NCI-H460 (cell line): ENCODE measurements at places on chromosomes 2 and 18.
A peak's percentile ranks its signal among the peaks of the same experiment; 100 is the strongest.

- DNase-seq, result peak; percentile 18
These were observed 376.1 kb downstream of the XIRP2 start for GRCh38 chr2:167264380-167264779.

DNA sequence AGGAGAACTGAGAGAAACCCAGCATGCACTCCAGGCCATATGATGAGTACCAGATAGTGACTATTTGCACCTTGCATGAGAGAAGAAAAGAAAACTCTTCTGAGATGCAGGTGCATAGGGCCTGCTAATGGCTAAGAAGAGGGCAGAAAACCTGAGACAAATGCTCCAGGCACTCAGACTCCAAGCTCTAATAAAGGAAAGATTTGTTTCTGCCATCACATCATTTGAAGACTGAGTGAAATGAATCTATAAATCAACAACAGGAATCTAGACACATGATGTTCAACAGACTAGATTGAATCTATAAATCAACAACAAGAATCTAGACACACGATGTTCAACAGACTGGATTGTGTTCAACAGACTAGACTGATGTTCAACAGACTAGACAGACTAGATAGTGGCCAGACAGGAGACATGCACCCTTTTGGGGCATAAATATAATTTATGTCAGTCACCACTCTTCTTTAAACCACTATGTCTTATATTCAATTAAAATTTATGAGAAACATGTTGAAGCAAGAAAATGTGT lies 482.7 kb upstream of the UBE2E3 start:
- DNase-seq, result no peak

DNA sequence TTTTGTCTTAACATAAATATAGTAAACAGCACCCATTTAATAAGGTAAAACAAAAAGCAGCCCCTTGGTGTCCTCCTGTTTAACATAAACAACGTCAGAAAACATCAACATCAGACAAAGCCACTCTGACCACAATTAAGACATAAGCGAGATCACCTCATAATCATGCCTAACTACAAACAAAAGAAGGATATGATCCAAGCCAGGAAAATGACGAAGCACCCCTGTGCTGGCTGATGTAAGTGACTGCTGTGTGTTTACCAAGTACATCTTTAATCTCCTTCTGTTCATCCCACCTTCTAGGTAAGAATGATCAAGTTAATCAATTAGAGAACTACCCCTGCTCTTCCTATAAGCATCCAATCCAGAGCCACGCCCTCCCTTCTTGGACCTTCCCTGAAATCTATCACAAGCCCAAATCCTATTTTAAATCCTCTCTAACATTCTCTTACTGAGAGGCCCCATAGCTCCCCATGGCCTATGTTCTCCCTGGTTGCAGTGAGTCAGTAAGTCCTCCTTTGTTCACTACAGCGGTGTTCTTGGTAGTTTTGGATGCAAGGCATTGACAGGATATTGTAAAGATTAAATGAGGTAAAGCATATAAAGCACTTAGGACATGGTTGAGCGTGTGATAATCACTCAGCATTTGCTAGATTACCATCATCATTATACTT lies 424.2 kb downstream of the TSN start:
- no peak for DNase-seq

GRCh38 chr2:45119855-45120254 lies 110.6 kb upstream of the SIX2 start:
- no peak for DNase-seq

- no peak for DNase-seq
These were observed 46.2 kb downstream of the LBH start for GRCh38 chr2:30277582-30277981.

DNA sequence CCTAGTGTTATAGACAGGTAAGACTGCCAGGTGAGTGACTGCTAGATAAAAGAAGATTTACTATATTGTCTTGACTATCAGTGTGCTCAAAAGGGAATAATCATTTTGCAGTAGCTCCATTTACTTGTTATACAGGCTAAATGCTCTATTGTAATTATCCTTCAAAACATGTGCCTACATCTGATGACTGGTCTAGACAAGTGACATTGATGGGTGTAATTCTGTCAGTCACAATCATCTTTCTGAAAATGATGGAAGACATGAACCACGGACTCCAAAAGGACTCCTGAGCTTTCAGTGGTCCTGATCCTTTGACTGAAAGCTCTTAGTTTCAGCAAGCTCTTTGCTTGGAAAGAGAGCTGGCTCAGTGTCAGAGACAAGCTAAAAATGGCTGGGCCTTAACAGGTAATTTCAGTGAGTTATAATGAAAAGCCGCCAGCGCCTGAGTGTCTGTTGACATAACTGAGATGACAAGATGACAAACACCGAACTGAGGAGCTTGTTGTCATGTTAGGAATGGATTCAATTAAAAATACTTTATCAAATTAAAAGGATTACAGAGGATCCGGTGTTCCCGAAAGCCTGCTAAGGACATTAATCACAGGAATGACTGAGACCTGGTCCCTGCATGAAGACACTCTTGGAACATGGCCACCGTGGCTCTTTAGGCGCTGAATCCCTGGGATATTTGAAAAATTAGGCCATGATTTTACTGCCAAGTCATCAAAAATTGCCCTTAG lies 141.7 kb downstream of the CMPK2 start:
- DNase-seq, result no peak

- no peak for DNase-seq
These were observed 166.5 kb downstream of the SEPTIN10 start for GRCh38 chr2:109447251-109447661.

- no peak for DNase-seq
These were observed 585.1 kb downstream of the SLC4A3 start for GRCh38 chr2:220212296-220213080.

GRCh38 chr2:157810037-157810436 lies 66.1 kb downstream of the ACVR1 start:
- DNase-seq, result no peak

DNA sequence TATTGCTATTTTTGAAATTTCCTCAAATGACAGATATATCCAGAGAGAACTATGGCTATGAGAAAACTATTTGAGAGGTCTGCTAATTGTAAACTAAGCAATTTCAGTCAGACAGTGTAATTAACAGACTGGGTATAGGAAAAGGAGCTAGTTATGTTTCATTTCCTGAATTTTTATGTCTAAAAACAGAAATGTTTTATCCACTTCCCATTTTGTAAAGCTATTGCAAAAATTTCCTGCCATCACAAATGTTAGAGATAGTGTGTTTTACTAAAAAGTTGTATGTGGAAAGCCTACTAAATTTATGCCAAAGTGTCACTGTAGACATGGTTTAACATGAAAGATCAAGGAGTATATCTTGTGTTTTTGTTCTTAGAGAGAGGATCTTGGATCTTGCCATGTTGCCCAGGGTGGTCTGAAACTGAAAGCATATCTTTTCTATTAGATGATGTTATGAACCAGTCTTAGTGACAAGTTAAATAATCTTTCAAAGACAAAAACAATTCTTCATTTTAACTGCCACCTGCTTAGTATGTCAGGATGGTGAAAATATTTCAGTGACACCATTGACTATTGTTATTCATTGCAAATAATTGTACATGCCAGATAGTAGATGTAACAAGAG lies 40.5 kb upstream of the ITPRID2 start:
- no peak for DNase-seq

GRCh38 chr2:99552529-99552928 lies 62.7 kb upstream of the REV1 start:
- DNase-seq, result no peak

GRCh38 chr2:235140801-235141081 lies 188.9 kb downstream of the SH3BP4 start:
- no peak for DNase-seq

DNA sequence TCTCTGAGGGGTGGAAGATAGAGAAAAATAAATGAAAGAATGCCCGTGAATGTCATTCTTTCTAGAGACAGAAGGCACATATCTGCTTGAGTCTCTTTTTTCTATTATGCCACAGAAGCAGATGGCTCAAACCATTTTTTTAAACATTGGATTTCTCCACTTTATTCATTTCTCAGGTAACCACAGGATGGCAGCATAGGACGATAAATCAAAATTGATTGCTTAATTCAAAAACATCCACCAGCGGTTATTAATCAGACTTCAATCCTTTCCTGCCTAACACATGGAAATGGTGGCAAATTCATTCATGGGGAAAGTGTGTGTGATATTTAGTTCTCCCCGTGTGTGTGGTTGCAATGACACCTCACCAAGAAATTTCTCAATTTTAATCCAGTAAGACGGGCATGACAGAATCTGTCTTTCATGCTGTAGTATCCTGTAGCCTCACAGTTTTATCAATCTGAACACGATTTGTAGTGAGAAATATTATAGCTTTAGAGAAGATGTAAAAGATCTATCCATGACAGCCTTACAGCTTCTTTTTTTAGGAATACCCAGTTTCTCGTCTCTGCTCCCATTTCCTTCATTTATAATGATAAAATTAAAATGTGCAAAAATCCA lies 72.2 kb downstream of the DSC3 start:
- DNase-seq, result peak; percentile 48

DNA sequence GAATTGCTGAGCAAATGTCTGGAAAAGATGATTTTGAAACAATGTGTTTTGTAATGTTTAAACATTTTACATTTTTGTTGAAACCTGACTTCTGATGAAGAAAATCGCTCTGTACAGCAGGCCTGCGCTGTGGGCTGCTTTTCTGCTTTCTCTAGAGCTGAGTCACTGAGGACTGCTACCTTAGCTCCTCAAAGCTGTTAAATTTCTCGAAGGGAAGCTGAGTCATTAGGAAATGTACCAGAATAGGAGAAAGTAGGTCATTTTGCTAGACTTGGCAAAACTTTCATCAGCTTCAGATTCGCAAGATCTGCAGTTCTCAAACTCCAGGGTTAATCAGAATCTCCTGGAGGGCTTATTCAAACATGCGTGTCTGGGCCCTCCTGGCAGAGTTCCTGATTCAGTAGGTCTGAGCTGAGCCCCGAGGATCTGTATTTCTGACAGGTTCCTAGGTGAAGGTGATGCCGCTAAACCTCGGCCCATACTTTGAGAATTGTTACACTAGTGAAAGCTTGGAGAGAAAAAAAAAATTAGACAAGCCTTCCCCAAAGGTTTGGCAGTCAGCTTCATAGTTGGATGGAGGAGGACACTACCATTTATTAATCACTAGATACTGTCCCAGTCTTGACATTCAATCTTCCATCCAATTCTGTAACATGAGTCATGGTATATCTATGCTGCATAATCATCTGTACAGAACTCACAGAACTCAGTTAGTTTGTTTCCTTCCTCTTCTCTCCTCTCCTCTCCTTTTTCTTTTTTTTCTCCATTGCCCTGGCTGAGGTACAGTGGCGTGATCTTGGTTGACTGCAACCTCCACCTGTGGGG lies 297.6 kb downstream of the PARD3B start:
- DNase-seq, result peak; percentile 56
